ENCODE measurements at places on chromosomes 6 and 20.

GRCh38 chr20:20060234-20060998 is 8.1 kb downstream of the CFAP61 start:
- no peak for DNase-seq

GRCh38 chr6:108655806-108656651 is 95.3 kb downstream of the FOXO3 start:
- no peak for DNase-seq

DNA sequence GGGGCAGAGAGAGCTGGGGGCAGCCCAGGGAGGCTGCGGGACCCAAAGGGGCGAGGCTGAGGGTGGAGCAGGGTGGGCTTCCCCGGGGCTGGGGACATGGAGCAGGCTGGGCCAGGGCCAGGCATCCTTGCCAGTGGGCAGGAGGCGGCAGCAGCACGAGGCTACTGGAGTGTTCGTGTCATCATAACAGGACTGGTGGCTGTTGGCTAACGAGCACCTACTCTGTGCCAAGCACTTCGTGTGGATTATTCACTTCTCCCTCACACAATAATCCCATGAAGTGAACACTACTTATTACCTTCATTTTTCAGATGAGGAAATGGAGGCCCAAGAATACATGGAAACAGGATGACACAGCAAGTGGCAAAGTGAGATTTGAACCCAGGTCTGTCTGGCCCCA is 41.7 kb downstream of the GRM4 start:
- no peak for DNase-seq

DNA sequence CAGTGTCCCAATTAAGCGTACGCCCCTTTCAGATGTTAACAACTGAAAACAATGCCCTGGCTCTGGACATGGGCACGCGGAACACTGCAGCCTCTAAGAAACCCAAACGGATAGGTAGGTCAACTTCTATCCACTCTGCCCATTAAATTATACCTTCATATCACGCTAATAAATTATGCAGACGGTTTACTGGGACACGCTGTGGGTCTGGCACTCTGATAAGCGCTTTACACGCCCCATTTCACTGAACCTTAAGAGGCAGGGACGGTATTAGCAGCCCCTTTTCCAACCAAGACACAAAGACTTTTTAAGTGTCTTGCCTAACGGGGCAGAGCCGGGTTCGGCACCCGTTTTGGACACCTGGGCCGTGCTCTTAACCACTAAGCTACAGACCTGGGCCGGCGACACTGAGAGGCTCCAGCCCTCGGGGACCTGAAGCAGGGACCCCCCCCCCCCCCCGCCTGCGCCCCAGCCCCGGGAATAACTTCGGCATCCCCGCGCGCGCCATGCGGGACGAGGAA is 744 bp downstream of the STAU1 start:
- no peak for DNase-seq

- DNase-seq = no peak
These were observed 3.4 kb upstream of the SLC35D3 start for GRCh38 chr6:136918706-136919105.

GRCh38 chr20:62925076-62925419 is 1.3 kb downstream of the DIDO1 start:
- no peak for DNase-seq

GRCh38 chr6:11771473-11772048 is 7.0 kb downstream of the ADTRP start:
- DNase-seq = no peak
